ENCODE measurements at places on chromosomes 13 and 19.
A peak's percentile ranks its signal among the peaks of the same experiment; 100 is the strongest.

DNA sequence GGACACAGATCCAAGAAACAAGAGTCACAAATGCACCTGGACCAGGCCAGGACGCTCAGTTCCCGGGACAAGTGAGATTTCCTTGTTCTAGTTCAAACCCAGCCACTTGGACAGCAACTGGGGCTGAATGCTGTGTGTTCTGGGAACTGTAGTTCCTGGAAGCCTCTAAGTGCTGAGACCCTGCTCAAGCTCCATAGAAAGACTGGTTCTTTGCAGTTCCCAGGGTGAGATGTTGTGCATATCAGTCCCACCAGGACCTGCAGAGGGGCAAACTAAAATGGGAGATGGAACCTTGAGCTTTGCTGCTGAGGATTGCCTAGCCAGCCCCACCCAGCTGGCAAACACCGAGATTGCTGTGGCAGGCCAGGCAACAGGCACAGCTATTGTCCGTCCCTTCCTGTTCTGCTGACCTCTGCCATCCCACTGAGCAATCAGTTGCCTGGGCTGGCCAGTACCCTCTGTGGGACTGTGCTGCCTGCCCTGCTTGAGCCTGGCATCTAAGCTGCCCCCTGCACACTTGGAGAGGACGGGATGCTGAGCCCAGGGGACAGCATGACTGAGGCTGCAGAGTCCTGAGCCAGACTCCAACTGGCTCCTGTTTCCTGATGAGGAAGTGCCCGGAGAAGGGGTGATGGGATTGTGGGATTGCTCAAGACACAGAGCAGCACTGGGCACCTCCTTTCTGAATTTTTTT, 1.4 kb upstream of the GIPC1 start:
- no peak for DNase-seq

- DNase-seq, result no peak
These were observed 53.6 kb upstream of the FARP1 start for GRCh38 chr13:98089246-98089645.

DNA sequence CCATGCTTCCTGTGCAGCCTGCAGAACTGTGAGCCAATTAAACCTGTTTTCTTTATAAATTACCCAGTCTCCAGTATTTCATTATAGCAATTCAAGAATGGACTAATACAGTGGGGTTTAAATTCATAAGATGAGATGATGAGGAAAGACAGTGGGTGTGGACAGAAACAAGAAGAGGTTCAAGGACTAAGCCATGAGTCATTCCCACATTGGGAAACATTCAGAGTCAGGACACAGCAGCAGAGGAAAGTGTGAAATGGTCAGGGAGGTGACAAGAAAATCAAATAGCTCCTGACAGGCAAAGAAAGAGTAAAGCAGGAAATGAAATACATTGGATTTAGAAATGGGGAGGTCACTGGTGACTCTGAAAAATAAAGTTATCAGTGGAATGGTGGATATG, 9.1 kb downstream of the ZNF841 start:
- DNase-seq, result no peak

GRCh38 chr13:39777527-39778061, 122.1 kb downstream of the COG6 start:
- no peak for DNase-seq

DNA sequence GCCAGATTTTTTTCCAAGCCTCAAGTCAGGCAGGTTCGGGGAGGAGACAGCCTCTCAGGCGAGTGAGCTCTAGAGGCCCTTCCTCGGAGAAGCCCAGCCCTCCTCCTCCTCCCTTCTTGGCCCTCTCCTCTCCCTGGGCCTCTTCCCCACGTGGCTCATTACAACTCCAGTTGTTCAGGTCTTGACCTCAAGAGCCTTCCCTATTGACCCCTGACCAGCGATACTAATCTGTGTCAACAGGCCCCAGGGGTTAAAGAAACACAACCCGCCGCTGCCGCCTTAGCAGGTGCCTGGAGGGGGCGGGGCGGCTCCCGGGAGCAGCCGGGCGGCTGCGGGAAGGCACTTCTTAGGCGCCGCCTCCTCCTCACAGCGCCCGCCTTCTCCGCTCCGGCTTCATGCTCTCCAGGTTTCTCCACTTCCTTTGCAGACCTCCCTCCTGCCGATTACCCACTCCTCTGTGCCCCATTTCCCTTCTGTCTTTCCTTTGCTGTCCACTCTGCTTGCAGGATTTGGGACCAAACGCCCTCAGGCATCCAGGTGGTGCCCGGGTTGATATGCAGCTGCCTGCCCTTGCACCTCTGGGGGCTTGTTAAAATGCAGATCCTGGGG, 51.0 kb downstream of the LYL1 start:
- DNase-seq, result peak; percentile 87

DNA sequence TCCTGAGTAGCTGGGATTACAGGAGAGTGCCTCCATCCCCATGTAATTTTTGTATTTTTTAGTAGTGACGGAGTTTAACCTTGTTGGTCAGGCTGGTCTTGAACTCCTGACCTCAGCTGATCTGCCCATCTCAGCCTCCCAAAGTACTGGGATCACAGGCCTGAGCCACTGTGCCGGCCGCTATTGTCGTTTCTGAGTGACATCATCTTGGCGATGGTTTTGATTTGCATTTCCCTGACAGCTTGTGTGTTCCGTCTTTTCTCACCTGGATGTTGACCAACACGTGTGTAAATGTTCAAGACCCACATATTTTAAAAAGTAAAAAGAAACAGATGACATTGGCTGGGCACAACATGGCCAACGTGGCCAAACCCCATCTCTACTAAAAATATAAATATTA, 12.8 kb upstream of the MKNK2 start:
- DNase-seq, result no peak

GRCh38 chr13:67343777-67344176, 113.6 kb upstream of the PCDH9 start:
- no peak for DNase-seq

DNA sequence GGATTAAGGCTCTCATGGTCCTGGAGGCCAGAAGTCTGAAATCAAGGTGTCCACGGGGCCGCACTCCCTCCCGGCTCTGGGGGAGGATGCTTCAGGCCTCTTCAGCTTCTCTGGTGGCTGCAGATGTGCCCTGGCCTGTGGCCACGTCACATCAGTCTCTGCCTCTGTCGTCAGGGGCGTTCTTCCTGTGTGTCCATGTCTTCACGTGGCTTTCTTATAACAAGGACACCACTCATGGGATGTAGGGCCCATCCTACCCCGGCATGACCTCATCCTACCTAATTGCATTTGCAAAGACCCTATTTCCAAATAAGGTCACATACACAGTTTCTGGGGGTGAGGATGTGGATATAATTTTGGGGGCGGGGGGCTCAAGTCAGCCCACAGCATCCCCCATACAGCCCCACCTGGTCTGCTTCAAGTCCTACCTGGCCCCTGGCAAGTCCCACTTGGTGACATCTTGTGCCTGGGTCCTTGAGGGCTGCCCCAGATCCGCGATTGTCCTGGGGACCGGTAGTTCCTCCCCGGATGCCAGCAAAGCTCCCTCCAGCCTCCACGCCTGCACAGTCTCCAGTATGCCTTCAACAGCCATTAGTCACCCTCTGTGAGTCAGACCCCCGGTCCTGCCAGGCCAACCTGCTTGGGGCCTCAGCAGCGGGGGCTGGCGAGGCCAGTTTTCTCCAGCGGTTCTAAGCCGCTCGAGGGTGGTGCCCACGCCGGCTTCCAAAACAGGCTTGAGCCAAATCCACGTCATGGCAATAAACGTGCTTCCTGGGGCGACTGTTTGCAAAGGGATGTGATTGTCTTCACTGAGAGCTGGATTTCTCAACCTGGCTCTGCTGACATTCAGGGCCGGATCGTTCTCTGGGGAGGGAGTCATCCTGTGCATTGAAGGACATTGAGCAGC, 32.2 kb downstream of the MYO9B start:
- DNase-seq, result no peak

- no peak for DNase-seq
These were observed 187.9 kb downstream of the USP12 start for GRCh38 chr13:26983543-26984320.

GRCh38 chr19:6030214-6030507, 52.2 kb upstream of the RANBP3 start:
- DNase-seq, result no peak

- DNase-seq, result no peak
These were observed 84.4 kb downstream of the FAM216B start for GRCh38 chr13:42865768-42866102.

- no peak for DNase-seq
These were observed 8.8 kb upstream of the CPB2 start for GRCh38 chr13:46113596-46113995.

DNA sequence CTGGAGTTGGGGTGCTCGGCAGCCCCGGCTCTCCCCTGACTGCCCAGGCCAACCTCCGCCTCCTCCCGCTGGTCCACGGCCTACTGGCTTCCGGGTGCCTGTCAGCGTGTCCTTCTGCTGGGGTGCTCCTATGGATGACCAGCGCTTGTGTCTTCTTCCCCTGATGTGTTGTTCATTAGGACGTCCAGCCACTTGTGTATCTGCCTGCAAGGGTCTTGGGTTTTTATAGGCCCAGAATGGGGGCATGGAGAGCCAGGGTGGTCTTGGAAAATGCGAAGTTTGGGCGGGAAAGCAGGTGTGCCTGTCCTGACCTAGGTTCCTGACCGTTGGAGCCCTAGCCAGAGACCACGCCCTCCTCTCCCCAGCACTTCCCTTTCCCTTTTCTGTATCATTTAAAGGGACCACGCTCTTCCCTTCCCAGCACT, 139.8 kb downstream of the SLITRK5 start:
- no peak for DNase-seq

- peak; percentile 93 for DNase-seq
These were observed 519 bp downstream of the PTBP1 start for GRCh38 chr19:797528-798414.

DNA sequence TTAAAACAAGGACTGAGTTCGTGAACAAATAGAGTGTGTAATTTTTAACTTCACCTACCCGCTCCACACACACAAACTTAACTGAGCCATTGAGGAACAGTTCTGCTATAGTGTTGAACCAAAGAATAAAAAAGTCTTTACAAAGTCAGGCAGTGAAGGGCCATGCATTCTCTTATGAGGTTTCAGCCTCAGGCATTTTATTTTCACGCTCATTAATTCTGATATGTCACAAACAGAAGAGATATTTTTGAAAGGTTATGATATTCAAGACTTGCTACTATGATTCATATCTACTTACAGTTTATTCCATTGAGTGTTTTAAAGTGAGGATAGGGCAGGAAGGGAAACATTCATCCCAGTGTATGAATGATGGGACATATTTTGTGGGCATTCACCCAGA, 282.2 kb downstream of the SLITRK5 start:
- DNase-seq, result no peak

DNA sequence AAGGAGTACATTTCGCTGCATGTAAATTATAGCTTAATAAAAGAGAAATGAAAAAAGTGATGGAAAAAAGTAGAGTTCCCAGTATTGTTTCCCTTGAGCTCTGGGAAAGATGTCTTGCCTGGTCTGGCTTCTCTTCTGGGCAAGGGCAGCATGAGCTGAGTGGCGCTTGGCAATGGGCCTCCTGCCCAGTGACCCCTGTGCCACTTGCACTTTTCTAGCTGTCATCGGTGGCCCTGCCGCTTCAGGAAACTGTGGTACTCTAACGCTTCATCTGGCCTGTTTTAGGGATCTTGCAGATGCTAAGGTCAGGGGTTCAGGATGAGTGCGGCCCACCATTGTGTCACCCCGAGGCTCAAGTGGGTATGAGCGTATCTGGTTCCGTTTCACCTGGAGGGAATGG, 161.4 kb downstream of the MTUS2 start:
- no peak for DNase-seq

GRCh38 chr19:31483226-31483857, 134.1 kb upstream of the TSHZ3 start:
- DNase-seq, result no peak

GRCh38 chr19:2273356-2274184, 8.4 kb downstream of the PEAK3 start:
- DNase-seq, result peak; percentile 75

GRCh38 chr19:1324806-1325567, 39.3 kb downstream of the EFNA2 start:
- peak; percentile 81 for DNase-seq

GRCh38 chr13:40026741-40027140, 371.3 kb downstream of the COG6 start:
- no peak for DNase-seq

DNA sequence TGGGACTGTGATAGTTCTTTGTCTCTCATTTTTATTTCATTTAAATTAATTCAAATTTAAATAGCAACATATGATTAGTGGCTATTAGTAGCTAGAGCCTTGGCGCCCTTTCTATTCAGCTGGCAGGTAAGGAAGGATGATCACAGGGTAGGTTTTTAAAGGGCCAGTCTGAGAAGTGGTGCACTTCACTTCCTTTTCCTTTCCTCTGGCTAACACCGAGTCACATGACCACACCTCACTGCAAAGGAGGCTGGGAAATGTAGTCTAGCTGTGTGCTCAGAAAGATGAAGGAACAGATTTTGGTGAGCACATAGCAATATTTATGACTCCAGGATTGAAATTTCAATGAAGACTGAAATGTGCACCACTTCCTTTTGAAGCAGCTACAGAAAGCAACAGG, 128.7 kb downstream of the TSHZ3 start:
- DNase-seq, result no peak

DNA sequence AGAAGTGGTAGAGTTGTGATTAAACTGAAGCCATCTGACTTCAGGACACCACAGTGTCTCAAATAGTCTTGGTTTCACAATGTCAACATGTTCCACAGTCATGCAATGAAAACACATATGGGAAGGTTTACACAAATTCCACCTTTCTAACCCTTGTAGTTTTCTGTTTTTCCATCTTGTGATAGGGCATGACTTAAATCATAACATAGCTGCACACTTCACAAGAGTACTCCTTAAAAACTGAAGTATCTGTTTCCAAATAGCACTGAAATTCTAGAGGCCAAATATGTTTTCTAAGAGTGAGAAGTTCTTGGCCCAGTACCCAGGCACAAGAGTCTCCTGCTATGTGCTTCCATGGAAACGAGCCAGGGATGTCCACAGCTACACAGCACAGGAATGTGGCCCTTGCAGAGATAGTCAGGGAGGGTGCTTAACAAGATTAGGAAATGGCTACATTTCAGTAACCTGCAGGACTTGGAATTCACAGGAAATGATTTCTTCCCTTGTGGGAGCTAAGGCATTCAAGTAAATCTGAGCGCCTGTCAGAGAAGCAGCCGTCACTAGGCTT, 269.1 kb downstream of the NDFIP2 start:
- DNase-seq, result peak; percentile 47

DNA sequence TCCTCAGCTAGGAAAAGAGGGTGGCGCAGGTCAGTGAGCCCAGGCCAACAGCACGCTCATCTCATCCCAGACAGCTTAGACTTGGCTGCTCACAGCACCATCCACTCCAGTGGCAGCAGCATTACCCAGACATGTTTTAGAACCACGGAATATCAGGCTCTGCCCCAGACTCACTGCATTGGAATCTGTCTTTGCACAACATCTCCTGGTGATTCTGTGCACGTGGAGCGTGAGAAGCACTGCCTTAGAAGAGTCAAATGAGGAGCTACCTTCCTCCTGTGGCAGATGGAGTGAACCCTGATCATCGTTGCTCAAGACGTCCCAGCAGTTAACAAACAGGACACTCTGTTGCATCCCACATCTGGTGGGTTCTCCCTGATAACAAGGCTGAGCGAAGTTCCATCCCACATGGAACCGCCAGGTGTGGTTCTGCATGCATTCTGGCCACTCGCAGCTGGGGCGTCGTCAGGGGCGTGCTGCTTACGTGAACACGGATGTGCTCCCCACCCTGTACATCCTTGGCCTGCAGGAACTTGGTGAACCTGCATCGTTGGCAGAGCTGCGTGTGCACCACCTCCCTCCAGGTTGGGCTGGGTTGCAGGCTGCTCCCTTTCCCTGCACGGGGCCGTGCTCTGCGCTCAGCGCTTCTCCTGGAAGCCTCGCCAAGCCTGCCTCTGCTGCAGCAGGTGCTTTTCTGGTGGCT, 25.2 kb upstream of the ATP11A start:
- no peak for DNase-seq

- DNase-seq, result no peak
These were observed 3.8 kb downstream of the CD22 start for GRCh38 chr19:35332817-35333216.

GRCh38 chr13:42022796-42023493, 25.5 kb upstream of the DGKH start:
- DNase-seq, result no peak

Data from large intestine (tissue), 12 donors.